ENCODE measurements at places on chromosomes 5 and 9.
A peak's percentile ranks its signal among the peaks of the same experiment; 100 is the strongest.

DNA sequence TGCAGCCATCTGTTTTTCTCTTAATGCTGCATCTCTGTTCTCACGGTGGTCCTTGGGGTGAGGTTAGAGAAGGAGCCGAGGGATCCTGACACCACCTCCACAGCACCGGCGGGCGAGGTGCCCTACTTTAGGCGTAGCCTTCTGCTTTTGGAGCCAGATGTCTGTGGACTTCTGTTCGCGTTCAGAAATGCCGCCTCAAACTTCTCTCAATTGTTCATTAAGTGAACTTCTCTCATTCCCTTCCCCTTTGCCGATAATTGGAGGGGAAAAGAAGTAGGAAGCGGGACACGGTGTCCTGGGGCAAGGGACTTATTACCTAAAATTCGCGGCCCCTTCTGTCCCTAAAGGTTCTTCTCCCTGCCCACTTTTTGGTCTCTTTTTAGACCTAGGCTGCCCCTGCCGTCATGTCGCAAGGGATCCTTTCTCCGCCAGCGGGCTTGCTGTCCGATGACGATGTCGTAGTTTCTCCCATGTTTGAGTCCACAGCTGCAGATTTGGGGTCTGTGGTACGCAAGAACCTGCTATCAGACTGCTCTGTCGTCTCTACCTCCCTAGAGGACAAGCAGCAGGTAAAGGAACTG, 455 bp downstream of the KIF20A start:
- no peak for DNase-seq

- no peak for DNase-seq
These were observed 19.2 kb downstream of the MARCHF3 start for GRCh38 chr5:127011153-127011552.

DNA sequence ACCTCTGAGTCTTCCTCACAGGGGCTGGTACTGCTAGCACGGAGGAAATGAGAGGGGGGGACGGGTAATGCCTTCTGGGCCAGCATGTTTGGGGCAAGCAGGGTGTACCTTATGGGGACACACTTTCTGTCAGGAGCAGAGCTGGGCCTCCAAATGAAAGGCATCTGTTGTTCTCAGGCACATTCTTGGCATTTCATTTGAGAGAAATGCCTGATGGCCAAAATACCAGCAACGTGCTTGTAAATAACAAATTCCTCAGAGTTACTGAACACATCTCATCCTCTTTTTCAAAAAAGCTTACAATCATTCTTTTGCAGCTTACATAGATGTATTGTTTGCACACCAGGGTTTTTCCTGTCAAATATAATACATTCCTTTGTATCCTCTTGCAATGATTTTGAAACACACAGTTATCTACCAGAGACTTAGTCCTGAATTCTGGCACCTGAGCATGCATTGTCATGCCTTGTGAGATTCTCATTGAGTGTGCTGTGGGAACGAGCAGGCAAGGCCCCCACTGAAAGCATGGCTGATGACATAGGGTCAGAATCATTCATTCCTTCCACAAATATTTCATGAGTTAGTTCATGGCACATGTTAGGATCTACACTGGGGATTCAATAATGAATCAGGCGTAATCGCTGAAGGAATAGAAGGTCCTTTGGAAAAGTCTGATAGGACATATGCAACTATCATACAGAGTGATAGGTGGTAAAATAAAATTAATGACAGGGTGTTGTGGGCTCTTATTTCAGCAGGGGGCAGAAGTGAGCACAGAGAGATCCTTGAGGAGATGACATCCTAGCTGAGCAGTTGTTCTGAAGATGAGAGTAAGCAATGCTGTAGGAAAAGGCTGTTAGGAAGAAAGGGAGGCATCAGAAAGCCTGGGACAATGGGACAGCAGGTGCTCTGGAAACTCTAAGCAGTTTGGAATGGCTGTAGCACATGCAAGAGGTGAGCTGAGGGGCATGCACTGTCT, 260.9 kb upstream of the TUT7 start:
- DNase-seq: no peak

DNA sequence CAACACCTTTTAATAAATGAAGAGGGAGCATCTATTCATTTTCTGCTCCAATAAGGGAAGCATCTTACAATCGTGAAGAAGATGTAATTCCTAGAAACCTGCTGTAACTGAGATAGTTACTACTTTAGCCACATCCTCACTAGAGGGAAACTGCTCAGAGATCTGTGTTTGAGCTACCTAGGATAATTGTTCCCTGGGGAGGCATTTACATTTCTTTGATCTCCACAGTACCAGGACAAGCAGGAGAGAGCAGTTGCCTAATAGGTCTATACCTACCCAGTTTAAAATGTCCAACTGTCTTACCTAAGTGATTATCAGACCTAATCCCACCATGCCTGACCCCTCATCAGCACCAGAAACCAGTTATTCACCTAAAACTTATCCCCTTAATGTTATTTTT, 196.9 kb downstream of the TUSC1 start:
- no peak for DNase-seq

DNA sequence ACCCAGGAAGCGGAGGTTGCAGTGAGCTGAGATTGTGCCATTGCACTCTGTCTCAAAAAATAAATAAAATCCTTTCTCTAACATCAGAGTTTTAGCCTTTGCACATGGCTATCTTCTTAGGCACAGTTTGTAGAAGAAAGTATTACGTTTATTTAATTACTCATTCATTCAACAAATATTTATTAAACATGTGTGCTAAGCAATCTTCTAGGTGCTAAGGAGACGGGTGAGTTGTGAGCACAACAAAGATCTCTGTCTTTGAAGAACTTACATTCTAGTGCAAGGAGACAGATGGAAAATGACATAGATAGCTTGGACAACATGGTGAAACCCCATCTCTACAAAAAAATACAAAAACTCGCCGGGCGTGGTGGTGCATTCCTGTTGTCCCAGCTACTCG, 122.3 kb upstream of the MYO10 start:
- no peak for DNase-seq

DNA sequence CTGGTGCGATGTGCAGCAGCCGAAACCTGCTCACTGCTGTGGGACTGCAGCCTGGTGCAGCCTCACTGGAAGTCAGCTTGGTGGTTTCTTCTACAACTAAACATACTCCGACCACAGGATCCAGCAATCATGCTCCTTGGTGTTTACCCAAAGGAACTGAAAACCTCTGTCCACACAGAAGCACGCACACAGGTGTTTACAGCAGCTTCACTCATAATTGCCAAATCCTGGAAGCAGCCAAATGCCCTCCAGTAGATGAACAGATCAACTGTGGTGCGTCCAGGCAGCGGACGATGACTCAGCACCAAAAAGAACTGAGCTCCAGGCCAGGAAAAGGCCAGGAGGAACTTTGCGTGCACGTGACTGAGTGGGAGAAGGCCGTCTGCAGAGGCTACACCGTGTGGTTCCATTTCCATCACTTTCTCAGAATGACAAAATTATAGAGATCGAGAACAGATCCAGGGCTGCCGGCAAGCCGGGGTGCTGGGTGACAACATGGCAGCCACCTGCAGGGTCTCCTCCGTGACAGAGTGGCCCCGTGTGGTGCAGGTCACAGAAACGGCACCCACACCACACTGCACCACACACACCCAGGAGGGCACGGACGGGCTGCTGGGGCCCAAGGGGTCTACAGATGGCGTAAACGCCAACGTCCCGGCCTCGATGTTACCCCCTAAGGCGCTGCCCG, 23.1 kb upstream of the NSMF start:
- DNase-seq: no peak

DNA sequence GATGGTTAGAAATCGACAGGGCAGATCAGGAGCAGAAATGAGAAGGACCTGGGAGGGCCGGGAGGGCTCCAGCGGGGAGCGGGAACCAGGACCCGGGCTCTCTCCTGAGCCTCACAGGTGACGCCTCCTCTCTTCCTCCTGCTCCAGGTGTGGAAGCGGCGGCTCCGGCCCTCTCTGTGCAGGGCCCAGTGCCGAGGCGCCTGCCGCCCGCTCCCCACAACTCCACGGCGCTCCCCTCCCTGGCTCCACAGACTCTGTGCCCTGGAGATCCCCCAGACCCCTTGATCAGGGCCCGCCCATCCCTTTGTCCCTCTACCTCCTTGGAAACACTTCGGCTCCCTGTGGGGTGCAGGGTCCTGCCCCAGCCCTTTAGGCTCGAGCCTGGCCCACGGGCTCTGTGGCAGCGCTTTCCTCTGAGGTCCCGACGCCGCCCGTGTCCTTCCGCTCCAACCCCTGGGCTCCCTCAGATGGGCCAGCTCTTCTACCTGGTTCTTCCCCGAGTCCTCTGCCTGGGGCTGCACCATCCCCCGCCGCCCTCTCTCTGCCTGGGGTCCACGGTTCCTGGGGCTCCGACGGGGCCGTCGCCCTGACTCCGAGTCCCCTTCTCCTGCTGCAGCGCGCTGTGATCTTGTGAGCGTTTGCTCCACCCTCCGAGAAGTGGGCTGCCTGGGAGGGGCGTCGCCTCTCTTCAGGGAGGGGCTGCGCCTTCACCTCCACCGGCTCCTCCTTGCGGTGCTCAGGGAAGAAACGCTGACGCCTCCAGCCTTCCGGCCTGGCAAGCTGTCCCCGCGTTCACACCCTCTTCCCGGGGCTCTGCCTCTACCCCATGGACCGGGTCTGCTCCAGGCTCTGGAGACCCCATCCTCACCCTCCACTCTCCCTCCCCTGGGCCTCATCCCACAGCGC, 22.4 kb upstream of the SLC6A3 start:
- no peak for DNase-seq

GRCh38 chr5:82854956-82855355, 222.2 kb downstream of the TMEM167A start:
- no peak for DNase-seq

DNA sequence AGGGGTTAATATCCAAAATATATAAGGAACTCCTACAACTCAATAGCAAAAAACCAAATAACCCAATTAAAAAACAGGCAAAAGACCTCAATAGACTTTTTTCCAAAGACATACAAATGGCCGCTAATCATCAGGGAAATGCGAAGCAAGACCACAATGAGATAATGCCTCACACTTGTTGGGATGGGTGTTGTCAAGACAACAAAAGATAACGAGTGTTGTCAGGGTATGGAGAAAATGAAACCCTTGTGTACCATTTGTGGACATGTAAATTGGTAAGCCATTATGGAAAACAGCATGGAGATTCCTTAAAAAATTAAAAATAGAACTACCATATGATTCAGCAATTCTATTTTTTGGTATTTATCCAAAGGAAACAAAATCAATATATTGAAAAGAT, 620.2 kb downstream of the ACTL7B start:
- no peak for DNase-seq

DNA sequence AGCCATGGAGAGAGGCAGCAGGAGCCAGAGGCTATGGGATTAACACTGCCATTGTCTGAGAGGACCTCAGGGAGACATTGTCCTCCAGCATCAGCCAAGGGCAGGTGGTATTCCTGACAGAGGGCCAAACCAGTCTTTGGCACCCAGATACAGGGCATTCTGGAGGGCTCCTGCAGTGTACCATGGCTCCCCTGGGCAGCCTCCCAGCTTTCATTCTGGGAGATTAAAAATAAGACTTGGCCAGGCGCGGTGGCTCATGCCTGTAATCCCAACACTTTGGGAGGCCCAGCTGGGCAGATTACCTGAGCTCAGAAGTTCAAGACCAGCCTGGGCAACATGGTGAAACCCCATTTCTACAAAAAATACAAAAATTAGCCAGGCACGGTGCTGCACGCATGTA, 4.2 kb downstream of the MTAP start:
- no peak for DNase-seq

GRCh38 chr9:129183495-129184218, 5.6 kb upstream of the IER5L start:
- DNase-seq: no peak

GRCh38 chr9:129223551-129224208, 45.6 kb upstream of the IER5L start:
- DNase-seq: no peak

GRCh38 chr9:98992107-98992884, 48.6 kb downstream of the COL15A1 start:
- DNase-seq: no peak

GRCh38 chr9:76219560-76220151, 174.6 kb downstream of the RFK start:
- no peak for DNase-seq

DNA sequence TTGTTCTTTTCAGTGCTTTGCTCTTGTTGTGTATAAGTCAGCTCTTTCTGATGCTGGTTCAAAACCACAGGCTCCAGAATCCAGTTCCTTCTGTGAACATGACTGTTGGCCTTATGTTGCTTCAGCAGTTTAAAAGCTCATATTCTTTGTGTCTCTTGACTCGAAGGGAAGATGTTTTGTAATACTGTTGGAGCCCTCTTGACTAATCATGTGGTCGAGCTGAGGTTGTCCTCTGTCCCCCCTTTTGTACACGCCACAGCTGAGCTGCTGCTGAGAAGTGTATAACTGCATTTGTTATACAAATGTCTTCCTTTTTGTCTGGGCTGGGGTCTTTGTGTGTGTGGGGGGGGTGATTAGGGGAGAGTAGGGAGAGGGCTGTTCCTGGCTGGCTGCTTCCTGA, 35.8 kb downstream of the SLC36A1 start:
- no peak for DNase-seq

DNA sequence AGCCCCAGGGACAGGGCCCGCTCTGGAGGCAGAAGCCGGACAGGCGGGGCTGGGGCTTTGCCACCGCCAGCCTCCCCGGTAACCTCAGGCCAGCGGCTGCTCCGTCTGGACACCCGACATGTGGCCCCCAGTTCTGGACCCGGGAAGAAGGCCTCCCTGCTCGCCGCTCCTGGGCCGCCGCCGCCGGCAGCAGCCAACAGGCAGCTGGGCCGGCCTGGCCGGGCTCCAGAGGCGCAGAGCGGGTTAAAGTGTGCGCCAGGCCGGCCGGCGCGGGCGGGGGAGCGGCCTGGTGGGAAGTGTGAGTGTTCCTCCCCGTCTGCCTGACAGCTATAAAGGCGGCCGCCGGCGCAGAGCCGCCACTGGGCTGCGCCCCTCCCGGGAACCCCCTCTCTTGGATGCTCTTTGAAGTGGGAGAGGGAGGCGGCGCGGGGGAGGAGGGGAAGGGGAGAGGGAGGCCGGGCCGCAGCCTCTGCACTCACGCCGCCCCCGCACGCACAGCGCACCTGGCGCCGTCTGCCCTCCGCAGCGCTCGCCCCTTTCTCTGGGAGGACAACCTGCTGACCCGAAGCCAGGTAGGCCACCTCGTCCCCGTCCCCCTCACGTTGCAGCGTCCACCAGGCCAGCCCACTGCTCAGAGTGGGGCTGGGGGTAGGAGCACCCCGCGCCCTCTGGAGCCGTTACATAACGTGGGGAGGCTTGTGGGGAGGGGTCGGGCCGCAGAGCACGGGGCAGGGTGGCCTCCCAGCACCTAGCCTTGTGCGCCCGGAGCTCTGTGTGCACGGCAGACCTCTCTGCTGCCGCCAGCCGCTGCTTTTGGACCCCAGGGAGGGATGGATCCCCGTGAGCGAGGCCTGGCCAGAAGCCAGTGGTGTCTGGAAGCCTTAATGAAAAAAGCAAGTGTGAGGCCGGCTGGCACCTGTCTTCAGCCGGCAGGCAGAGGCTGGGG, at the start of gene ADAMTSL2:
Gene ADAMTSL2 (plus strand): TSS at position 359 of the 946 bp plus-strand sequence. CDS start 2,009 bp downstream, outside the sequence.
- peak; percentile 24 for DNase-seq

GRCh38 chr5:173198049-173198448, 37.0 kb downstream of the NKX2-5 start:
- DNase-seq: no peak

All from stimulated activated naive B cell treated with anti-CD40 and anti-IgM and Interleukin-4, amounts not matched to agents 10 μg/mL and 1 μg/mL and 100 μg/mL, for 72 hours (primary cell).